GM19239 (cell line): ENCODE measurements at places on chromosomes 3 and 15.

- DNase-seq, result no peak
Measured at GRCh38 chr15:73522011-73522410, 79.0 kb downstream of the REC114 start.

- DNase-seq, result no peak
Measured at GRCh38 chr15:74540161-74540760, 759 bp upstream of the ARID3B start.

DNA sequence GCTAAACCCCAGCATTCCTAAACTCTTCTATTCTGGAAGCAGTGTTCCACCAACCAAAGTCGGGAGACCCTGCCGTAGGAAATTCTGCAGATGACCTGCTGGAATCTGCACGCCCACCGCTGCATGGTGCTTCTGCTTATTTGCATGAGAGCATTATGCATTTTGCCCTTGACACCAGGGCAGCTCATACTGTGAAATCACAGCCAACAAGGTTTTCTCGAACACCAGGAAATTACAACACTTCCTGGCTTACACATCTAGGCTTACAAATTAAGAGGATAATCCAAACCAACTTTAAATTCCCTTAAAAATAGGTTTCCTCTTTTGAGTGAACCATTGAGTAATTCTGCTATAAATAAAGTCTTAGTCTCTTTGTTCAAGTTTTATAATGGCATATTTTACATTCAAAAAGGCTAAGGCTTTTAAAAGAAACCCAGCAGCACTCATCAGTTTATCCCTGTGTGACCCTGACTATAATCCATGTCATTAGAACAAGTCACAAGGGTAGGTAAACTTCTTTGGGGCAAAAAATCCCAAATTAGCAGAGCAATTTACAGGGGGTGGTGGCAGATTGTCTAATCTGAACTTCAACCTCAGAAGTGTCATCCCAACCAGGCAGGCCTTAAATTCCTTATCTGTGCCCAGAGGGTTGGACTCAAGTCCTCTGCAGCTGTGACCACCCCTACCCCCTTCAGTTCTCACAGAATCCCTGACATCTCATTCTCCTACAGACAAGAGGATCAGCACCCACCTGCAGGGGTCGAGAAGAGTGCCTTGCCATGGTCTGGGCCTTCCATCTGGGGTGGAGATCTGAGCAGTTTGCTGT, 33.5 kb upstream of the RBP1 start:
- DNase-seq, result no peak

DNA sequence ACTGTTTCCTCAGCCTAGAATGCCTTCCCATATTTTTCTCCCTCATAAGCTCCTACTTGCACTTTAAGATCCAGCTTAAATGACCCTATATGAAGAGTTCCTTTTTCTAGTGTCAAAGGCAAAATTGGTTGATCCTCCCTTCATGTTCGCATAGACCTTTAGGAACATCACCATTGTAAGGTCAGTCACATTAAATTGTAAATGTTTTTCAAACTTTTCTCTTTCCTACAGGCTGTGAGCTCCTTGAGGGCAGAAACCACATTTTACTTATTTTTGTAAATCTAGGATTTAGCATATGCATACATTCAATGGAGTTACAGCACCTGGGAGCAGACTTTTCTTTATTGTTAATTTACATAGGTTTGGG, 813 bp downstream of the SMCO1 start:
- no peak for DNase-seq

GRCh38 chr3:39361252-39361927, 21.8 kb upstream of the SLC25A38 start:
- no peak for DNase-seq
